ENCODE measurements at places on chromosomes 1 and 21.

- DNase-seq = no peak
These were observed 174.6 kb downstream of the CHRM3 start for GRCh38 chr1:239560921-239561320.

DNA sequence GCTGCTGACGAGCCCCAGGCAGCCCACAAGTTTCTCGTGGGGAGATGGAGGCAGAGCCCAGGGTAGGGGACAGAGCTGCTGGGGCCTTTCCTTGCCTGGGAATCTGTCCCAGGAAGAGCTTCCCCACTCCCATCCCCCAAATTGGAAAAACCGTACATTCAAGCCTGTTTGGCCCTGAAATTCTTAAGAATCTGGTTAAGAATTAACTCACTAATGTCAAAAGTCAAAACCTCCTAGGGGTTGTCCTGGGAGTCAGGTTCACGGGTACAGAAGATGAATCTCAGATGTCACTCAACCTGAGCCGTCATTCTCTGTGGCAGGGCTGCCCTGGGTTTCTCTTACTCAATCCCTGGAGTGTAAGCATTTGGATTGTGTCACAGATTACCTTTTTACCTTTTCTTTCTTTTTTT is 8.4 kb downstream of the C1orf115 start:
- no peak for DNase-seq

GRCh38 chr1:168343566-168343965 is 62.9 kb downstream of the TBX19 start:
- no peak for DNase-seq

- no peak for DNase-seq
These were observed 136.6 kb upstream of the GFI1 start for GRCh38 chr1:92623187-92623778.

- no peak for DNase-seq
These were observed 102.3 kb upstream of the F3 start for GRCh38 chr1:94643819-94644218.

- no peak for DNase-seq
These were observed 81.5 kb upstream of the UBE2U start for GRCh38 chr1:64121766-64122385.

DNA sequence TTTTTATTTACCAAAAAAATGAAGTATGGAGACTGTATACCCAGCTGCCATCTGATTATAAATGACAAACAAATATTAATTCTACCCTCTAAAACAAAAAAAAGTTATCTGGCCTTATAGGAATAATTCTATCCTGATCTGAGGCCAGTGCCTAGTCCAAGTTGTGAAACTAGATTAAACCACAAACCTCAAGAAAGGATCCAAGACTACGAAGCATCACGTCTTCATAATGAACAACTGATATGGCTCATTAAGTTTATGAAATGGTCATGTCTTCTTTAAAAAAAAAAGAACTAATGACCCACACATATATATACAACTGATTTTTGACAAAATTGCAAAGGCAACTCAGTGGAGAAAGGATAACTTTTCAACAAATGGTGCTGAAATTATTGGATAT is 32.4 kb upstream of the CTTNBP2NL start:
- DNase-seq = no peak

All from activated CD4-positive, alpha-beta T cell treated with anti-CD3 and anti-CD28 coated beads for 48 hours (primary cell).